ENCODE measurements at places on chromosomes 7 and 10.

GRCh38 chr10:67771200-67771599, 66.8 kb downstream of the DNAJC12 start:
- DNase-seq, result no peak

DNA sequence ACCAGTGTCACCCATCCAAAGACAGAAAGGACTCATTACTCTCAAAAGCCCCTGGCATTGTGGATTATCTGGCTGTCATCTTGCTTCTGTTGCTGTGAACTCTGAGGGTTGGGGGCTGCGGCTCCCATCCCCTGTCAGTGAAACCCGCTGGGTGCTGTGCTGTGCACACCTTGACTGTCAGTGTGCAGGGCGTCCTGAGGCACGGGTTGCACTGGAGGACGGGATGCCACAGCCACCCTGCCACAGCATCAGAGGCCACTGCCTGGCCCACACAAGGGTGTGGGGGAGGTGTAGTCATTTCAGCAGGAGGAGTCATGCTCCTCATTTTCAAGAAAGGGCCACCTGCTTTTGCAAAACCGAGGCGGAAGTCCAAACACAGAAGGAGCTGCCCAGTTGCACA, 245.8 kb downstream of the GLRX3 start:
- no peak for DNase-seq

GRCh38 chr7:139691253-139691781, 86.5 kb downstream of the HIPK2 start:
- no peak for DNase-seq

DNA sequence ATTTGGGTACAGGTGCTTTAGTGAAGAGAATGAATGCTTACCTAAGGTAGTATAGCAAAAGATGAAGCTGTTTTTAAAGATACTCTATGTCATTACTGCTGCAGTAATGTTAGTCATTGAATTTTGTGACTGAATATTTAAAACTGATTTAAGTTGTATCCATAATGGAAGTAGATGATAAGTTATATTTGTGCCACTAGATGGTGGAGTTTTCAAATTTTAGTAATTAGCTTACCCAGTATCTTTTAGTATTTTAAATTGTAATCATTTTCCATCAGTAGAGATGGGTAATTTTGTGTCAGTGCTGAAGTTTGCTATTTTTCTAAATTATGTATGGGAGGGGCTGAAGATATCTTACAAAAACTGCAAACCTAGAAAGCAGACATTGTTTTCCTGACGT, 25.2 kb downstream of the HBP1 start:
- DNase-seq, result no peak

DNA sequence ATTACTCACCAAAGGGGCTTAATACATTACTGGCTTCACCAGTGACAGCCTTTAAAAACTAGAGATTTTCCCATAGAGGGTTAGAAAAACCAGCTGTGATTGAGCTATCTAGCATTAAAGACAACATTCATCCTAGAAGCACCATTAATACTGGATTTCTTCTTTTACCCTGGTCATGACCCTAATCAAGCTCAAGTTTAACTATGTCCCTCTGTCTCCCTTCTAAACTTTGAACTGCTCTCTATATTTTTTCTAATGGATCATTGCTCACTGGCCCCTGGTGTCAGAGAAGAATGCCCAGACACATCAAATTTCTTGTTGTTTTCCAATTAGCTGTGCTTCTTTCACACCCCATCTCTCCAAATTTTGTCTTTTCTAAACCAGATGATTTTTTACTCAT, 1101.3 kb downstream of the XPNPEP1 start:
- DNase-seq, result no peak

- DNase-seq, result no peak
These were observed 84.9 kb downstream of the NAMPT start for GRCh38 chr7:106199813-106200364.

- DNase-seq, result no peak
These were observed 74.3 kb upstream of the CSTF2T start for GRCh38 chr10:51773681-51774080.

GRCh38 chr10:5361966-5362365, 2.8 kb upstream of the UCN3 start:
- DNase-seq, result no peak

DNA sequence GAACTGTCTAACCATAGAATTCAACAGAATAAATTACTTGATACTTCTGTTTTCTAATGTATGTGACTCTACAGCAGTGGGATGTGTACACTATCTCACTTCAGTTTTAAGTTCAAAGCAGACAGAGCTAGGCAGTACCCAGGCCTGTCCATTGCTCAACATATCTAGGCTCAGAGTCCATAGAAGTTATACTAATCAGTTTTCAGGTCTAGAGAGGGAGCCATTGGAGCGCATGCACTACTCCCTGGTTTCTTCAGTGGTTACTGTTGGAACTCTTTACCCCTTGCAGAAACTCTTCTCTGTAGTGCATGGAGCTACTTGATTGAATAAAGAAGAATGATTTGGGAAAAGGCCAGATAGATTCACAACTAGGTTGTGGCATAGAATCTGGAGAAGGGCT, 4.4 kb downstream of the CD36 start:
- no peak for DNase-seq

- no peak for DNase-seq
These were observed 42.4 kb upstream of the GDF10 start for GRCh38 chr10:47257396-47258120.

GRCh38 chr10:126479280-126479895, 91.1 kb upstream of the ADAM12 start:
- no peak for DNase-seq

DNA sequence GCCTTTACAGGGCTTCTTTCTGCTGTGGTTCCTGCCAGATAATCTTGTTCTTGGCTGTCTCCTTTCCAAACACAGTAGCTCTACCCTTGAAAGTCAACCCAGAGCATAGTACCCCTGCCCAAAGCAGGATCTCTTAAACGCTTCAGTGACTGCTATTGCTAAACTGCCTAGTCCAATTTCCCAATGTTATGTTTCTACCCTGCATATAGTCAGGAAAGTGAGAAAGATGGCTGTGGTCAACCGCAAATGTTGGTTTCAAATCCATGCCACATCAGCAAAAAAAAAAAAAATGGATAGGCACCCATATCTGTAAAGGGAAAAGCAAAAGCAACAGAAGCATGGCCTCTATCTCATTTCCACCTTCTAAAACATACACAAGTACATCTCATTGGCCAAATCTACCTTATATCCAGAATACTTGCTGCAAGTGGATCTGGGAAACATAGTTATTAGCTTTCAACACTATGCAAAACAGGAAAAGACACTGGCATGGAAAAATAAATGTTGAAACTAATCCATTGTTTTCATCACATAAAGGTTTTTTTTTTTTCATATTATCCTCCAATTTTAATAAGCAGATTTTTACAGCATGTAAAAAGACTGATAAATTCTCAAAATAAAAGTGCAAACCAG, 59.8 kb downstream of the DNAJC1 start:
- DNase-seq, result no peak

All from mesendoderm (in vitro differentiated cells).